ENCODE measurements at places on chromosomes 11 and 22.

- no peak for DNase-seq
Measured at GRCh38 chr11:65150509-65151299, 16.4 kb upstream of the SYVN1 start.

GRCh38 chr11:47552056-47552565 lies 821 bp downstream of the CELF1 start:
- DNase-seq: no peak

- DNase-seq: no peak
Measured at GRCh38 chr22:36998620-36999351, 20.5 kb downstream of the TST start.

- no peak for DNase-seq
Measured at GRCh38 chr22:21672107-21672629, 6.4 kb downstream of the PPIL2 start.

- DNase-seq: no peak
Measured at GRCh38 chr11:23151819-23152218, 291.5 kb upstream of the CCDC179 start.

DNA sequence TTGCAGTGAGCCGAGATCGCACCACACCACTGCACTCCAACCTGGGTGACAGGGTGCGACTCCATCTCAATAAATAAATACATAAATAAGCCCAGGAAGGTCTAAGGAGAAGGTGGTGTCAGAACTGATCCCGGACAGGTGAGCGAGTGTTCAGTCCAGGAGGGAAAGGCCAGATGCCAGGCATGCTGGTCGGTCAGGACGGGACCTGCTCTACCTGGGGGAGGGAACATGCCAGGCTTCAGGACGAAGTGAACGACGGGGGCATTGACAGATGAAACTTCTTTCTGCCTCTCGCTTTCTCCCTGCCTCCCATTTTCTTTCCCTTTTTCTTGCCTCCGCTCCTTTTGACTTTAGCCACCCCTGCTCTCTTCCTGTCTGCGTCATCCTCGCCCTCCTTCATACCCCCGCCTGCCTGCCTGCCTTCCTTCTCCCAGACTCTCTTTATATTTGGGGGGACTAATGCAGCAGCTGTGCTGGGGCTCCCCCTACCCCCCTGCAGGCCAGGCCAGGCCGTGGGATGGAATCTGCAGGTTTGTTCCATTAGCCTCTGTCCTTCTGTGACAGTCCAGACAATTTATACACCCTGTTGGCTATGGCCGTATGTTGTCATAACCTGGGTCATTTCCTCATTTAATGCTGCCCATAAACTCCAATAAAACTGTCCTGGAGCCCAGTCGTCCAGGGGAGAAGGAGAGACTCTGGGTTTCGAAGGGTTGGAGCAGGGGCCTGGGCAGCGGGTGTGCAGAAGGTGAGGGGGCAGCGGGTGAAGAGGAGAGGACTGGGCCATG lies 209.2 kb upstream of the TBCEL start:
- no peak for DNase-seq

DNA sequence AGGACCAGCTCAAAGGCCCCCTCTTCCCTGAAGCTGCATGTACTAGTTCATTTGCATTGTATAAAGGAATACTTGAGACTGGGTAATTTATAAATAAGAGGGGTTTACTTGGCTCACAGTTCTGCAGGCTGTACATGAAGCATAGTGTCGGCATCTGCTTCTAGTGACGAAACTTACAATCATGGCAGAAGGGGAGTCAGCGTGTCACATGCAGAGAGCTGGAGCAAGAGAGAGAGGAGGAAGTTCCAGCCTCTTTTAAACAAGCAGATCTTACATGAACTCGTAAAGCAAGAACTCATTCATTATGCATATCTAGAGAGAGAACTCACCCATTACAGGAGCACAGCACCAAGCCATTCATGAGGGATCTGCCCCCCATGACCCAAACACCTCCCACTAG lies 7.1 kb upstream of the HMGXB4 start:
- DNase-seq: no peak

GRCh38 chr11:21582791-21583190 lies 610.1 kb upstream of the ANO5 start:
- no peak for DNase-seq

GRCh38 chr11:17887779-17888178 lies 125.1 kb downstream of the SERGEF start:
- DNase-seq: no peak

- no peak for DNase-seq
Measured at GRCh38 chr22:40829131-40829530, 10.0 kb upstream of the SLC25A17 start.

DNA sequence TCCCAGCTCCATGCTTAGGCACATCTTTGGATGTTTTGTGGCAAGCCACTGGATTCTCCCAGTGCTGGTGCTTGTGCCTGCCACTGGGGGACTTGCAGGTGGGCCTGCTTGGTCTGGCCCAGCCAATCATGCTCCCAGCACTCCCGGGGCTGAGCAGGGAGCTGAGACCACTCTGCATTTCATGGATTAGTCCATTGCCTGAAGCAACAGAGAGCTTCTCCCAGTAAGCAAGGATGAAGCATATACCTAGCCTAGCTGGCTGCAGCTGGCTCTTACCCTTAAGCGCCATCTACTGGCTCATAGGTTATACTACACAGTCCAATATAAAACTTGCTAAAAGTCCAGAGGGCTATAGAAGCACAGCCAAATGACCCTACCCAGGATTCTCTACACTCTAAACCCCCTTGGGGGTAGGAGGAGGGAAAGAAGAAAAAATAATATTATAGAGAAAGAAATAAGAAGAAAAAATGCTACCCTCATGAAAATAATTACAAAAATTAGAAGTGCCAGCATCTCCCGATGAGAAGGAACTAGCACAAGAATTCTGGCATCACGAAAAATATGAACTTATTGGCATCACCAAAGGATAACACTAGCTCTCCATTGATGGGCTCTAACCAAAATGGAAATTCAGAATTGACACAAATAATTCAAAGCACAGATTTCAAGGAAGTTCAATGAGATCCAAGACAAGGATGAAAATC lies 275.3 kb downstream of the C11orf87 start:
- DNase-seq: peak; percentile 56

DNA sequence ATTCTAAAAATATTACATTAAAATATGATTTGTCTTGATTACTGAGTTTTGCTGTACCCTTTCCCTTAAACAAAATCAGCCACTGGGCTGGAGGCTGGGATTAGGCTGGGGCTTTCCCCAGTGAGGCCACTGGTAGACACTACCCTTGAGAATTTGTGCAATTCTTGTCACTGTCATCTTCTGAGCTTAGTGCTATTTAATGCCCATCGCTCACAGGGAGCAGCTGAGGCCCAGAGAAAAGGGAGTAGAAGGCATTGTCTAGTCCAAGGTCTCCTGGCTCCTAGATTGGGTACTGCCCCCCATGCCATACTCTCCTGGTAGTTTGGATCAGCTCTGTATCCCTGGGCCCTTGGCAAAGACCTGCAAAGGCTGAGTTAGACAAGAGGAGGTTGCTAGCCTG lies 6.7 kb downstream of the CHRM1 start:
- DNase-seq: no peak

DNA sequence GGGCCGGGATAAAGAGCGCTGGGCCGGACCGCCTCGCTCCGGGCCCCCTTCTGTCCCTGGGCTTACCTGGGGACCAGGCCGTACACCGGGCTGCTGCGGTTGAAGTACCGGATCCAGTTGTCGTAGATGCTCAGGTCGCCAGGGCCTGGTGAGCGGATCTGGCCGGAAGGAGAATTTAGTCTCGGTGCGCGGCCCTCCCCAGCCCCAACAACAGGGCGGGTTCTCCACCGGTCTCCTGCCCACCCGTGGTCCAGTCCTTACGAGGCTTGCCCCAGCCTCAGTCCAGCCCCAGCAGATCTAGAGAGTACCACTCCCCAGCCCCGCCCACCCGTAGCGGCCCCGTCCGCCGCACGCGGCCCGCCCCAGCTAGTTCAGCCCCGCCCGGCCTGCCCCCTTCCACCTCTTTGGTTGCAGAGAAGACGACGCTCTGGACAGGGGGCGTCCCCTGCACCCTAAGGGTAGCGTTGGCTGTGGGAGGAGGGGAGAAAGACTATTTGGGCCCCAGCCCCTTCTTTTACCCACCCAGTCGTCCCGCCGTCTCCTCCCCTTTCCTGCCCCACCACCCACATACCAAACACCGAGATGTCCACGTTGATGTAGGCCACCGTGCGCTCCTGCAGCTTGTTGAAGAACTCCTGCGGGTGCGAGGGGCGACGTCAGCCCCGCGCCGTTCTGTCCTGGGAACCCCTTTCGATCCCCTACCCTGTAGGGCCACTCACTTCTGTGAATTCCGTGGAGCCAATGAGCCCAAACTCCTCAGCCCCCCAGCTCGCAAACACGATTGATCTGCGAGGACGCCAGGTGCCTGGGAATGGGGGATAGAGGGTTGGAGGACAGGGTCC lies 6.8 kb downstream of the SAC3D1 start:
- DNase-seq: no peak

GRCh38 chr22:28817919-28818859 lies 17.8 kb upstream of the XBP1 start:
- no peak for DNase-seq
